ENCODE measurements at places on chromosomes 7 and 10.
A peak's percentile ranks its signal among the peaks of the same experiment; 100 is the strongest.

- no peak for DNase-seq
Measured at GRCh38 chr7:30853576-30853975, 58.1 kb upstream of the AQP1 start.

DNA sequence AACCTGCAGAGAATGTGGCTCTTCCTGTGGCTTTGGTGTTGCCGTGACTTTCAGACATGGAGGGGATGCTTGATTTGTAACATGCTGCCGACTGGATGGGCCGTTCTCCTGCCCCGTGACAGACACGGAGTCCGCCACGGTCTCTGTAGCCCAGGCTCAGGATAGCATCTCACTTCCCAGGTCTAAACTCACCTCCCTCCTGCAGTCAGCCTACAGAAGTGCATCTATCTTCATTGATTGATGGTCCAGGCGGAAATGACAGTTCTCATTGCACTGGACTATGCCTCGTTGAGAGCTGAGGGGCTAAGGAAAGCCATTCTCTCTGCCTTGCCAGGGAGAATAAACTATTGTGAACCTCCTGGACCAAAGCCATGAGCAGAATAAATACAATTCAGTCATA, 77.5 kb downstream of the CHN2 start:
- no peak for DNase-seq

- DNase-seq, result no peak
Measured at GRCh38 chr7:1601956-1602355, 32.1 kb upstream of the PSMG3 start.

DNA sequence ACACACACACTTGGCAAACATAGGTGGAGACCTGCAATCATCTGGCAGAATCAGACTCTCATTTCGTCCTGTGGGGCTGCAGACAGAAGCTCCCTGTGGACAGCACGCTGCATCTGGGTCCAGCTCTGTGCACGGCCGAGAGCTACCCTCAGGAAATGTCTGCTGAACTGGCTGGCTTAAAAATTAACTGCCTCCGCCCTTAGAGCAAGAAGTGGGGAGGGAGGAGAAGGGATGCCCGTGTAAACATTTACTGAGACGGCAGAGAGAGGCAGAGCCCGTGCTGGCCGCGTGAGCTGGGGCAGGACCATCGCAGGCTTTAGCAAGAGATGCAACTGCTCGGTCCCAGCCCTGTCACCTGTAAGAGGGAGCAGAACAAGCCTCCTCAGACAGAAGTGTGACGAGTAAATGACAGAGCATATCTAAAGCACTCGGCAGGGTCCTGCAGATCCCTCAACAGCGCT, 81.8 kb downstream of the TNS3 start:
- no peak for DNase-seq

DNA sequence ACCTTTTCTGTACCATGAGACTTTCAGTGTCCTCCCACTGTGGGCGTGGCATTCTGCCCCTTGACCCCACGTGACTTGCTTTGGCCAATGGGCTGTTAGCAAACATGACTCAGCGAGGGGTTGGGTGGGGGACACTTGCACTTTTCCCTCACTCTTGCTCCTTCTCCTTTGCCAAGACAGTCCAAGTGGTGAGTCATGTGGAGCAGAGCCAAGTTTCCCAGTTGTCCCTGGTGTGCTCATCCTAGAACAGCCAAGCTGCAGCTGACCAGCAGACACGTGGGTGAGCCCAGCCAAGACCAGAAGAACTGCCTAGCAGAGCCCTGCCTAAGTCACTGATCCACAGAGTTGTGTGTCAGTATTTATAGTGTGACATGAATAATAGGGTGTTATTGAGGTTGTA, 82.8 kb upstream of the CPXM2 start:
- no peak for DNase-seq

- DNase-seq, result no peak
Measured at GRCh38 chr7:12695965-12696364, 8.5 kb downstream of the ARL4A start.

- no peak for DNase-seq
Measured at GRCh38 chr10:51585742-51586141, 113.7 kb downstream of the CSTF2T start.

- DNase-seq, result peak; percentile 78
Measured at GRCh38 chr10:33334153-33334804, at the start of gene NRP1. NRP1 (minus strand) TSS chr10:33334667; CDS start chr10:33334382, 285 bp downstream.

DNA sequence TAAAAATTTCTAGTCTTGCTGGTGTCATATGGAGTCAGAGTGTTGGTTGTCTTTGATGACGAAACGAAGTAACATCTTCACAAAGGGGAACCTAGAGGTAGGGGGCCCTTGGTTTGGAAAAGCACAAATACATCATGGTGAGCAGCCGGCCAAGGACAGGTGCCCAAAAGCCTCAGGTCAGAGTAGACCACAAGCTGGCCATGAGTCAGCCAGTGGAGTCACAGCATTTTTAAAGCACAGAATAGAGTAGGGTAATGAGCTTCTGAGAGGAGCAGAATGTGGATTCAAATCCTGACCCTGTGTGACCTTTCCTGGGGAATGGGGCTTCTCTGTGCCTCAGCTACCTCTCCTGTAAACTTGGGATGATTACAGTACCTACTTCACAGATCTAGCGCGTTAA, 5.3 kb downstream of the CAMK2B start:
- no peak for DNase-seq

DNA sequence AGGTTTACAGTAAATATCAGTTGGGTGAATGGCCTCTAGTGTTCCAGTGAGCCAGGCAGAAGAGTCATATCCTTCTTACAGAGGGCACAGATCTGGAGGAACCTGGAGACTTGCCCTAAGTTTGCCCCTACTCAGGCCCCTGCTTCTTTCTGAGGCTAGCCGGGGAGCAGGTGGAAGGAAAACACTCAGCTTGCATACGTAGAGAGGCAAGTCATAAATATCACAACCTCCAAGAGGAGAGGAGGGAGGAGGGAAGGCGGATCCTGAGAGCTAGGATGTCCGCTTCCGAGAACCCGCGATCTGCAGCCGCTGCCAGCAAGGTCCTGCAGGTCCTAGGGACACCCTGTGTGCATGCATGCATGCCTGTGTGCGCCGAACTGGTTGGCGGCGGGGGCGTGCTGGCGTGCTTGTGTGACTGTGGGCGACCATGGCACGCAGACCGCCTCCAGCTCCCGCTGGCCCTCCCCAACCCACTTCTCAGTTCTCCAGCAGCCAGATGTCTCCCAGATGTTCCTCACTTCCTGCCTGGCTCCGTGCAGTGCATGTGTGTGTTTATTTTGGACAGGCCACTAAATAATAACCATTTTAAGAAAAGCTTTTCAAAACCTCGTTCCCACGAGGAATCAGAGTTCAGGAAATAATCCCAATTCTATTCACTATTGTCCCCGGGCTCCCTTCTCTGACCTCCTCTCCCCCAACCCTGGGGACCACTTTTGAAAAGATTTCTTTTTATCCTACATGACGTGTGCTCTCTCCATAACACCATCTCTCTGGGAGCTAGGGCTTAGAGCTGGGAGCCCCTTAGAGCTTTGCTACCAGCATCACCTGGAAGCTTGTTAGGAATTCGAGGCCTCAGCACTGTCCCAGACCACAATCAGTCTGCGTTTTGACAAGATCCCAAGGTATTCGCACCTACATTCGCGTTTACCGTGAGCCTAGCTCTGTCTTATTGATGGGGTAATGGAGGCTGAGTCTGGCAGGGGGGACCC, 32.4 kb downstream of the UNC5B start:
- peak; percentile 90 for DNase-seq

GRCh38 chr10:97318772-97319651, at the start of gene FRAT1:
FRAT1 (plus strand) TSS chr10:97319271; CDS start chr10:97319454, 183 bp downstream.
- peak; percentile 96 for DNase-seq

GRCh38 chr7:100159099-100159623, 638 bp upstream of the TRAPPC14 start:
- DNase-seq, result no peak

DNA sequence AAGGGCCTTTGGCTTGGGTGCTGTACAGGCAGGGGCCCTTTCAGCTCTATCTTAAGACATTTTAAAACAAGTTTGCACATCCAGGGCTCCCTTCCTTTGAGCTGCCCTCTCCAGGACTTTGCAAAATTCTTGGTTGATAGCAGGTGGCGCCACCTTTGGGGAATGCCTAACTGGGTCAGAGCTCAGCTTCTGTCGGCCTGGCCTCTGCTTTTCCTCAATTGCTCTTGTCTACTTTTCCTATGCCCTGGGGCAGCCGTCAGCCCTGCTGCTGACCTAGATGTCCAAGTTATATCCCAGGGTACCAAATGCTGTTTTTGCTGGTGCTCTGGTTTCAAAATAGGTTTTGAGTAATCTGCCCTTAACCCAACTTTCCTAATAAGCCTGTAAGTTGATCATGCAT, 65.8 kb downstream of the APBB1IP start:
- DNase-seq, result no peak

- DNase-seq, result no peak
Measured at GRCh38 chr10:35341521-35341920, 5.2 kb downstream of the CCNY start.

DNA sequence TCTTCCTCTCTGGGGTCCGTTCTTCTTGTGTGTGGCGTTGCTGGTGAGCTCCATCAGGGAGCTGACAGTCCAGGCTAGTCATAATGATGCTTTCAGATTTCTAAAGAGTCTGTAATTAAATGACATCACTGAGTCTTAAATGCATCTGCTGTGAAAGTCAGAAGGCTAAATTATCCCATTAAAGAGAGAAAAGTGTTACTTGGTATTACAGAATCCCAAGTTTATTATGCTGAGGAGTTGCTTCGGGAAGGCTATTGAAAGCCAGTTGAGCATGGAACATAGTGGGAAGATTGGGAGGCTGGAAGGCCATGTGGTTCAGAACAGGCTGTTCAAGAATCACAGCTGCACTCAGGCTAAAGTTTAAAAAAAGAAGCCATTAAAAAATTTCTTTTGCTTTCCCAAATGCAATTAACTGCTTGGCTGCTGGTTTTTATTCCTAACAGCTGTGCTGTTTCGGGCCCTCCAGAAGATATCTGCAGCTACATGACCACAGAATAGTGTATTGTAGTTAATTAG, 342.6 kb upstream of the LRGUK start:
- no peak for DNase-seq

DNA sequence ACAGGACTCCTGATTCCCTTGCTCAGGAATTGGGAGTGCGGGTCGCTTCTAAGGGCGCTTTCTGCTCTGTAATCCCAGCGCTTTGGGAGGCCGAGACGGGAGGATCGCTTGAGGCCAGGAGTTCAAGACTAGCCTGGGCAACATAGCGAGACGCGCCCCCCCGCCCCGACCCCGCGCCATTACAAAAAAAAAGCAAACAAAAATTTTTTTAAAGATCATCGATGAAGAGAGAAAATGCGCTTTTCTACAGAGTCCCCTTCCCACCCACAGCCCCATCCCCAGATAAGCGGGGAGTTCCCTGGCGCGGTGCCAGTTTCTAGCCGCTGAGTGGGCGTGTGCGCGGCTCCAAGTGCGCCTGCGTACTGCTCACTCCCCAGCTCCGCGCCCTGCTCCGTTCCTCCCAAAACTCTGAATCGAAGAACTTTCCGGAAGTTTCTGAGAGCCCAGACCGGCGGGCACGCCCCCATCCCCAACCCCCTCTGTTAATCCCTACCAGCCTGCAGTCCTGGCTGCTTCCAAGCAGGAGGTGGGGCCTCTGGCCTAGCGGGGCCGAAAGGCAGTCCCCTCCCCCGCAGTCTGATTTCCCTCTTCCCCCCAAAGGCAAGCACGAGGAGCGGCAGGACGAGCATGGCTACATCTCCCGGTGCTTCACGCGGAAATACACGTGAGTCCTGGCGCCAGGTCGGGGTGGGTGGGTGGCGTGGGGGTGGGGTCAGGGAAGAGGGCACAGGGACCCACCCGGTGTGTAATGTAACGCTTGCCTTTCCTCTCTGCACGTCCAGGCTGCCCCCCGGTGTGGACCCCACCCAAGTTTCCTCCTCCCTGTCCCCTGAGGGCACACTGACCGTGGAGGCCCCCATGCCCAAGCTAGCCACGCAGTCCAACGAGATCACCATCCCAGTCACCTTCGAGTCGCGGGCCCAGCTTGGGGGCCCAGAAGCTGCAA, 1.0 kb downstream of the HSPB1 start:
- peak; percentile 94 for DNase-seq

GRCh38 chr7:88395715-88396114, 89.0 kb upstream of the STEAP4 start:
- DNase-seq, result no peak

DNA sequence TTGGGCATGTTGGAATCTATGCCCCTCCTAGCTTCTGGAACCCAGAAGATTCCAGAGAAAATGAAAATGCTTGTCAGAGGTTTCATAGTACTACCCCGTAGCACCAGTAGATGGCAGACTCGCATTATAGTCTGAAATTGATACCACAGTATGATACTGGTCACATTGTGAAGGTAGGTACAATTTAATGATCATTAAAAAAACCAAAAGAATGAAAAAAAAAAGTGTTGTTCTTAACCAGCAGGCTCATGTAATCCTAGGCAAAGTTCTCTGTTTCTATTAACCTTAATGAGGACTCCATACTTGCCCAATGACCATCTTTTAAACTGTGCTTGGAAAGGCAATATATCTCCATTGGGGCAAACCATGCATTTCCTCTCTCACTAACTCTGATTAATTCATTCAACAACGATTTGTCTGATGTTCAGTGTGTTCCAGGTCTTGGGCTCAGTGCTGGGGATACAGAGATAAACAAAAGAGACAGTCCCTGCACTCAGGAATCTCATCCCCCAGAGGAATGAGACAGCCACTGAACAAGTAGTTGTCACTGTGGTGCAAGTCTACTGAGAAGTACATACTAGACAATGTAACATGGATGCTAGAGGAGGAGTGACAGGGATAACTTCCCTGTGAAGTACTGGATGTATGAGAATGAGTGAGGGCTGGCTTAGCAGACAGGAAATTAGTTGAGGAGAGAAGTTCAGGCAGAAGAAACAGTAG, 223.5 kb upstream of the PHYHIPL start:
- DNase-seq, result no peak

DNA sequence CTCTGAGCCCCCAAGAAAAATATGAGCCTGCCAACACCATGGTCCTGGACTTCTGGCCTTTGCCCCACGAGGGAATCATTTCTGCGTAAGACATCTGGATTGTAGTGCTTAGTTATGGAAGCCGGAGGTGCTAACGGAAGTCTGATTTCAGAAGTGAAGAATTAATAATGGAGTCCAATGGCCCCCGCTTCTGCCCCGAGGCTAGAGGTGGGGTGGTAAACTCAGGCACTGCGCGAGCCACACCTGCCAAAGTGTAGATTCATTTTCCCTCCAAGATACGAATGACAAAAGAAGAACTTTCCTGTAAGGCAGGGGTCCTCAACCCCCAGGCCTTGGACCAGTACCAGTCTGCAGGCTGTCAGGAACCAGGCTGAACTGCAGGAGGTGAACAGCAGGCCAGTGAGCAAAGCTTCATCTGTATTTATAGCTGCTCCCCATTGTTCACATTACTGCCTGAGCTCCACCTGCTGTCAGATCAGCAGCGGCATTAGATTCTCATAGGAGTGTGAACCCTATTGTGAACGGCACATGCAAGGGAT, 22.3 kb downstream of the CNPY1 start:
- no peak for DNase-seq

Data from right forelimb (tissue), 1 donor.